T-helper 2 cell treated with Interferon-gamma antibody and Interleukin-4, amounts not matched to agents 5 μg/mL and 100 μg/mL, for 36 hours (primary cell): ENCODE measurements at places on chromosomes 3 and 15.

DNA sequence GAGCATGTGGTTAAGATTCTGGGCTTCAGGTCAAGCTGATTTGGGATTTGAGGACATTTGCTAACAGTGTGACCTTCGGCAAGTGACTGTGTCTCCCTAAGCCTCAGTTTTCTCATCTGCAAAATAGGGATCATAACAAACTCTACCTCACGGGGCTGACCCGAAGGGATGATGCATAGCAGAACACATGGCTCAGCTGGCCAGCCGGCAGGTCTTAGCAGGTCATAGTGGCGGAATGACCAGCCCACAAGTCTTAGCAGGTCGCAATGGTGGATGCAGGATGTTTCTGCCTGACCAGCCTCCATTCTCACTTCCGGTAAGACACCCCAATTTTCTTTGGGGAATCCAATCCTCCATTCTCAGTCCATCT lies 63.3 kb downstream of the IQSEC1 start:
- DNase-seq: no peak

DNA sequence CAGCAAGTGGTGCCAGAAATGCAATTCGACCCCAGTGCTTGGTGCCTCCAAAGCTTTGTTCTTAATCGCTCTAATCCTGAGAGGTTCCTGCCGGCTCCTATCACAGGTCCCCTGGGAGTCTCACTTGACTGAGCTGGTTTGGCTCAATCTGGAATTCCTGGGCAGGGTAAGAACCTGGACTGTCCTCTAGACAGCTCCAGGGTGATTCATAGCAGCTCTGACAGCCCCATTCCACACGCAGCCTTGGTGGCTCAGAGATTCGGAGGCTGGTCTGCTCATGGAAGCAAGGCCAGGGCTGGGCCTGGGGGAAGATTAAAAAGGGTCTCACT lies 37.9 kb downstream of the MYO5C start:
- DNase-seq: no peak

DNA sequence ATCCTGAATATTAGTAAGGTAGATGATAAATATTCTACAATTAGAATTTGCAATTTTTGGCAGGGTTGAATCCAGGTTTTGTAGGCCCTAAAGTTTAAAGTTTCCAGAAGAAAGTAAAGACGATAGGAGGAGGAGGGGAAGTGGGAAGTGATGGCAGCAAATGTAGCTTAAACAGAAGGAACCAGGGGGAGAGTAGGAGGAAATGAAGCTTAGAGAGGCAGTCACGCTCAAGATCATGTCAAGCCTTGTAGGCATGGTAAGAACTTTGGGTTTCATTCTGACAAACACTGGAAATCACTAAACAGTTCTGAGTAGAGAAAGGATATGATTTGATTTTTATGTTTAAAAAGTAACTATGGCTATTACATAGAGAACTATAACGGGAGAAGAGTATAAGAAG lies 63.9 kb downstream of the NR2E3 start:
- DNase-seq: no peak

GRCh38 chr15:63030101-63030551 lies 12.4 kb upstream of the TPM1 start:
- DNase-seq: no peak

DNA sequence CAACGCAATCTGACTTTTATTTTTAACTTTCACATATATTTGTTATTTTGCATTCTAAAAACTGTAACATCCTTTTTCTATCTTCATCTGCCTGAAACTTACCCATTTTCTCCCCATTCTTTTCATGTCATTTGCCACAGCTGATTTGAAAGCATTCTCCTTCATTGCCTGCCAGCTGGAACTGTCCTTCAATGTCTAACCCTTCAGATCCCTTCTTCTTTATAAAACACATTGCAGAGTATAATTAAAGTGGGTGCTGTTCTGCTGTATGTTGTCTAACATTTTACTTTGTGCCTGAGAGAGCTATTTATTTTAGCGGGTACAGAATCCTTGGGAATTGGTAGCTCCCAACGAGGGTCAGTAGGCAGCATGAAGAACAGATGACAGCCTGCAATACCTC lies 827.4 kb downstream of the IGSF11 start:
- DNase-seq: no peak

- DNase-seq: no peak
Measured at GRCh38 chr3:144028798-144029411, 57.3 kb downstream of the DIPK2A start.

DNA sequence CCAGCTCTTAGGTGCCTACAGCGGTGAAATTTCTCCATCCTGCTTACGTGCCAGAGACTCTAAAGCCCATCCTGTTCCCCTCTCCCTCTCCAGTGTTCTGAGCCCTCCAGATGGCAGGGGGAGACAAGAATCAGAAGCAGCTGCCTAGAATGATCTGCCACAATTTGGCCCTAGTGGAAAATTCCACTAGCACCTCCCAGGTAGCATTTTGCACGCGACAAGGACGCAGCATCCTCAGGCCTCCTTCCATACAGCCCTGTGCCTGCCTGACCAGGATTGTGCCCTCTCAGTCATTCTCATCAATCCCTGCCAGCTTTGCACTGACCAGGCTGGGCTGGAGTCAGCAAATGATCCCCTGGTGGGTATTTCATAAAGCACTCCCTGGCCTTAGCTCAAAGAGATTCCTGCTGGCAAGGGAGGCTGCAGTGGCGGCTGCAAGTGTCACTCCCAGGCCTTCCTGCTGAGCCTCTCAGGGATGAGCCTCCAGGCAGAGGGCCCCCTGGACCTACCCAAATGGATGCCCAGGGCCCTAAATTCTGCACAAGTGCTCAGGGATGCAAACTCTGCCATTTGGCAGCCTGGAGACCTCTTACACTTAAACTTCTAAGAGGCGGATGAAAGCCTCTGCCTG lies 130.2 kb upstream of the ATP2B2 start:
- no peak for DNase-seq

DNA sequence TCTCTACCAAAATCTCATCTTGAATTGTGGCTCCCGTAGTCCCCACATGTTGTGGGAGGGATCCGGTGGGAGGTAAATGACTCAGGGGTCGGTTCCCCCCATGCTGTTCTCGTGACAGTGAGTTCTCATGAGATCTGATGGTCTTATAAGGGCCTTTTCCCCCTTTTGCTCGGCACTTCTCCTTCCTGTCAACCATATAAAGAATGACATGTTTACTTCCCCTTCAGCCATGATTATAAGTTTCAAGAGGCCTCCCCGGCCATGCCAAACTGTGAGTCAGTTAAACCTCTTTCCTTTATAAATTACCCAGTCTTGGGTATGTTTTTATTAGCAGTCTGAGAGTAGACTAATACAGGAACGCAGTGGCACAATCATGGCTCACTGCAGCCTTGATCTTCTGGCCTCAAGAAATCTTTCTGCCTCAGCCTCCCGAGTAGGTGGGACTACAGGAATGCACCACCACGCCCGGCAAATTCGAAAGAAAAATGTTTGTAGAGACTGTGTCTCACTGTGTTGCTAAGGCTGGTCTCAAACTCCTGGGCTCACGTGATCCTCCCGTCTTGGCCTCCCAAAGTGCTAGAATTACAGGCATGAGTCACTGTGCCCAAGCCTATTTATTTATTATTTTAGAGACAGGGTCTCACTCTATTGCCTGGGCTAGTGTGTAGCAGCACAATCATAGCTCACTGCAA lies 101.0 kb downstream of the ATP10A start:
- no peak for DNase-seq

DNA sequence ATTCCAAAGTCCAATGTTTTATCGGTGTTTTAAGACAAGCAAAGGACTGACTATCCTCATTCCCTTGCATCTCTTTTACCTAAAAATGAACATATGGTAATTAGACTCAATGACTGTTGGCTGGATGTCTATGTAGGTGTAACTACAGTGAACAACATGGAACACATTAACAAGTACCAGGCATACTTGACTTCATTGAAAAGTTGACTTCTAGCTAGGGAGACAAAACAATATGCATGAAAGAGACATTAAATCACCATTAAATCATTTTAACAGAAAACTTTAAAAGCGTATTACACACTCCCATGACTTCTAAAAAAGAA lies 34.3 kb upstream of the ANPEP start:
- DNase-seq: no peak

GRCh38 chr15:27660676-27661075 lies 438.4 kb downstream of the OCA2 start:
- no peak for DNase-seq

DNA sequence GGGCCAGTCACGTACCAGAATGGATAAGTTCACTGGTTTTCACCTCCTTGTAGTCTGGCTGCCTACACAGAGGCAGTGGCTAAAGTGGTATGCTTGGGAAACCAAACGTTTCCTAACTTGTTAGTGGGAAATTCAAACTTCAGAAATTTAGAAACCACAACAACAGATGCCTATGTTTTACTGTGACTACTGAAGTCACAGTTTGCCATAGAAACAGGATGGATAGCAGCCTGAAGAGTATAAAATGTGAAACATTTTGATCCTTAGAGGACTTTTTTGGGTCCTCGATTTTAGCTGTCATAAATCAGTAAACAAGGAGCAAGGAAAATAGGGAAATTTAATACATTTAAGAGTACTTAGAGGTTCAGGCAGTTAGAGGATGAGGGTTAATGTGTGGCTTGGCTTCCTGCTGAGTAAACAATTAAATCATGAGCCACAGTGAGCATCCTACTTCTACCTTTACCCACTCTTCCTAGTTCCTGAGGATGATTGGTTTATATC lies 48.6 kb downstream of the CMSS1 start:
- peak; percentile 53 for DNase-seq

DNA sequence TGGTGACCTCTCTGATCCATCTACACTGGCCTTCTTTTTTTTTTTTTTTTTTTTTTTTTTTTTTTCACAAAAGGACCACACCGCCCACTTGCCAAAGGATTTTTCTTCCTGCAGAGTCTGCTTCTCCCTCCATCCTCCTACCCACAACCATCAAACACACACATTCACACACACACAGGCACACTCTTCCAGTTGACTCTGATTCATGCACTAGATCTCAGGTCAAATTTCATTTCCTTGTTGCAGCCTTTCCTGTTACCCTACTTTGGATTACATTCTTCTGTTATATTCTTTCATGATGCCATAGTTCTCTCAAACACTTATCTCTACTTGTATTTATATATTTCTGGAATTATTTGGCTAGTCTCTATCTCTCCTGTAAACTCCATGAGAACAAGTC lies 133.9 kb downstream of the STAC start:
- no peak for DNase-seq

GRCh38 chr3:48344867-48345507 lies 11.5 kb upstream of the SPINK8 start:
- no peak for DNase-seq

DNA sequence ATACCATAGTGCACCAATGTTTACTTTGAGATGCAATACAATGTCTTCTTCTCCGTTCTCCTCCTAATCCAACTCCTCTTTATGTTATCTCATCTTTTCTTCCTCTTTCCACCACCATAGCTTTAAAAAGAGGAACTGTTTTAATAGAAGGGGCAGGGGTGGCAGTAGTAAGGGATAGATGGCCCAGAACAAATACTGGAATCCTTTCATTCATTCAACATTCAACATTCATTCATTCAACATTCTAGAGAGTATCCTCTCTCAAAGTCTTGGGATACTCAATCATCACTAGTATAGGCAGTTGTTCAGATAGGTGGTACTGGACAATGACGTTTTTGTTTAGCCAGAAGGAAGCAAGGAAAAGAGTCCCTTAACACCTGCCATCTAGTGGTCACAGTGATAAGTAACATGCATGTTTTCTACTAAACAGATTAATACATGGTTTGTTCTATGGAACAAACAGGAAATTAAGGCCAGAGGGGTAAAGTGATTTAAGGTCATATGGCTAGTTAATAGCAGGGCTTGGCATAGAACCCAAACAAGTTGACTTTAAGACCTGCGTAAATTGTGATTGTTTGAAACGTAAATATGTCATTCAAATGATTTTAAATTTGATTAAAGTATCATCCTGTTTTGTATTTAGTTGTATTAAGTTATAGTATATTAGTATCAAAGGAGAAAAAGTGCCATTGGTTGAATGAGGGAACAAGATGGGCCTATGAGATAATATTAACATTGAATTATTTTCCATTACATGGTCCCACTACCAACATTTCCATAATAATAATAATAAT lies 26.9 kb upstream of the EHHADH start:
- no peak for DNase-seq

- no peak for DNase-seq
Measured at GRCh38 chr3:102089904-102090720, 240.8 kb downstream of the NFKBIZ start.
